Non-pigmented ciliary epithelial cell (primary cell): ENCODE measurements at places on chromosomes 12 and 14.

- DNase-seq, result no peak
Observed at GRCh38 chr12:54521293-54522060, 23.9 kb downstream of the NCKAP1L start.

GRCh38 chr14:54676812-54677708, 110.1 kb downstream of the SAMD4A start:
- DNase-seq, result peak; percentile 90

GRCh38 chr12:92362126-92362525, 216.5 kb upstream of the BTG1 start:
- no peak for DNase-seq

GRCh38 chr14:84856751-84857534, 673.0 kb upstream of the FLRT2 start:
- DNase-seq, result no peak

GRCh38 chr14:42222924-42223471, 616.3 kb downstream of the LRFN5 start:
- DNase-seq, result peak; percentile 13

GRCh38 chr12:64723630-64724029, 35.6 kb downstream of the GNS start:
- no peak for DNase-seq

DNA sequence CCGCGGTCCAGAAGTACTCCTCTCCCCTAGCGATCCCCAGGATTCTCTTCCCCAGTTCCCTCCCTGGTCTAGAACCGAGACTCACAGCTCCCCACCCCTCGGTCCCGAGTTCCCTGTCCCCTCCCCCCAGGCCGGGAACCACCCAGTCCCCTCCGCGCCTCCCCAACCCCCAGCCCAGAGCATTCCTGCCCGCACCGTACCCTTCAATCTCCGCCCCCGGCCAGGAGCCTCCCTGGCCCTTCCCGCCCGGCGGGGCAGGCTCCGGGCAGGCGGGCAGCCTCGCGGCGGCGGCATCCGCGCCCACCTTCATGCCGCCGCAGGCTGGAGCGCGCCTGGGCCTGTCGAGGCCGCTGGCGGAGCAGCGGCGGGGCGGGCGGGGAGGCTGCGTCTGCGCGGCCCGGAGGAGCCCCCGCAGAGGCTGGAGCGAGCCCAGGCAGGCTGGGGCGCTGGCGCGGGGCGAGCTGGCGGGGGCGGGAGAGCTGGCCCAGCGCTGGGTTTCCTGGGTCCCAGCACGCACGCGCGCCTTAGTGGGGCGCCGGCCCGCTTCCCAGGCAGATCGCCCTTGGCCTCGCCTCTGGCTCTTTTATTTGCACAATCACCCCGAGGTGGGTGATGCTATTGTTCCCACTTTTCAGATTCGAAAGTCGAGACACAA, 22.2 kb upstream of the GPR132 start:
- no peak for DNase-seq

- DNase-seq, result no peak
Observed at GRCh38 chr12:12883369-12884001, 7.9 kb upstream of the GPRC5A start.

DNA sequence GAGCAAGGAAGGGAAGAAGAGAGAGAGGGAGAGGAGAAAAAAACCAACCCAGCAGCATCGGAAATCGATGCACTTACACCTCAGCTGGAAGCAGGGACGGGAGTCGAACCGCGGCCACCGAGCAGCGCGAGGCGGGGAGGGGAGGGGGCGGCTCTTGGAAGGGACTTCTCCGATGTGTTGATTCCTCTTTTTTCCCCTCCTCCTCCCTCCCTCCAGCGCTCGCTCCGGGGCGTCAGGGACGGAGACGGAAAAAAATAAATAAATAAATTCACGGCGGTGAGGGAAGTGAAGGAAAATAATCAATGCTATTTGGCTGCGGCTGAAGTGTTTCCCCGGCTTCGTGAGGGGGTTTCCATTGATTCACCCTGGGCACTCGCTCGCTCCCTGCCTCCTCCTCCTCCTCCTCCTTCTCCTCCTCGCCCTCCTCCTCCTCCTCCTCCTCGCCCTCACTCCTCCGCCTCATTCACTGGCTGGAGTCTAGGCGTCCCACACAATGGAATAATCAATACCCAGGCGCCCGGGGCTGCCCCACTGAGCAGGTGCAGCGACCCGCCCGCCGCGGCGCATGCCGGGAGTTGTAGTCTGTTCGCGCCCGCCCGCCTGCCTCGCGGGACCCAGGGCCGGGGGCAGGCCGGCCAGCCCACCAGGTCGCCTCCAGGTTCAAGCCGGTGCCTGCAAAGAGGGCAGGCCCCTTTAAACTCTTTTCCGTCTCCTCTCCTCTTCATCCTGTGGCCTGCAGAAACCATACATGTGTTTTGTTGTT, at the start of gene ZFHX2:
Gene ZFHX2, minus strand, starts transcription at position 500 of the 763 bp plus-strand sequence. CDS start 16,440 bp downstream, outside the sequence.
- DNase-seq, result no peak

DNA sequence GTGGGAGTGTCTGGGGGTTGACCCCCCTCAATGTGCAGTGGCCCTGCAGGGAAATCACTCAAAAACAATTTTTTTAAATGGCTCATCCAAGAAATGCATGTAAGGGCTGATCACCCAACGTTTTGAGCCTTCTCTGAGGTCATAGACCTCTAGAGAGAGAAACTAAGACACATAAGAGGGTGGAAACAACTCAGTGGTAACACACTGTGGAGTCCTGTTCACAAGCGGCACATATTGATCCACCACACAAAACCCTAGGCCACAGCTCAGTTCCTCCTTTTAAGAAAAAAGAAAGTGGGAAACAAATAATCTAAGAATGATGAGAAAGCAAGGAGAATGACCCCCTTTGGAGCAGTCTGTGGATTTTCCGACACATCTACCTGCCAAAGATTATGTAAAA, 83.0 kb upstream of the METAP2 start:
- no peak for DNase-seq

DNA sequence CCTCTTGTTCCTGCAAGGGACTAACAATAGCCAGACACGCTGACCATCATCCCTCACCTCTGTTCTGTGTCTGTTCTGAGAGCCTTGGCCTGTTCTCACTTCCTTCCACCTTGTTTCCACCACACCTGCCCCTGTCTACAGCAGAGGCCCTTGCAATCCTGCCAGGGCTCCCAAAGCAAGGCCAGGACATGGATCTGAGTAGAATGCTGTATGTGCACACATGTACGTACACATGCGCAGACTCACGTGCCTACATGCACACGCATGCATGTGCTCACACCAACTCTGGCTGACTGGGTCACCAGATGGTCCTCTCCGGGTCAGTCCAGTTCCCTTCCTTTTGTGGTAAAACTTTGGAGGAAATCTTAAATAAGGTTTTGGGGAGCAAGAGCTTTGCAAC, 133.0 kb upstream of the C14orf180 start:
- no peak for DNase-seq

GRCh38 chr12:5374713-5375112, 57.2 kb upstream of the NTF3 start:
- no peak for DNase-seq
